Vein endothelial cell (primary cell): ENCODE measurements at places on chromosomes 4 and X. TPM values are rescaled to one million over a fixed set of nuclear protein-coding genes. Genes with fewer than 3 reads are reported as not detected.

The NPY2R gene
- not detected in 2 replicates for total RNA-seq

The IL21 gene
- total RNA-seq, result not detected in 2 replicates

The RFC1 gene
- total RNA-seq, result 43.8 and 49.6 TPM in 2 replicates

The SYTL5 gene
- under 0.01 and 0.10 TPM in 2 replicates for total RNA-seq

The HEPH gene
- total RNA-seq, result 0.48 and 1.3 TPM in 2 replicates

The NPY1R gene
- not detected in 2 replicates for total RNA-seq
